ENCODE measurements at places on chromosomes 4 and X.

DNA sequence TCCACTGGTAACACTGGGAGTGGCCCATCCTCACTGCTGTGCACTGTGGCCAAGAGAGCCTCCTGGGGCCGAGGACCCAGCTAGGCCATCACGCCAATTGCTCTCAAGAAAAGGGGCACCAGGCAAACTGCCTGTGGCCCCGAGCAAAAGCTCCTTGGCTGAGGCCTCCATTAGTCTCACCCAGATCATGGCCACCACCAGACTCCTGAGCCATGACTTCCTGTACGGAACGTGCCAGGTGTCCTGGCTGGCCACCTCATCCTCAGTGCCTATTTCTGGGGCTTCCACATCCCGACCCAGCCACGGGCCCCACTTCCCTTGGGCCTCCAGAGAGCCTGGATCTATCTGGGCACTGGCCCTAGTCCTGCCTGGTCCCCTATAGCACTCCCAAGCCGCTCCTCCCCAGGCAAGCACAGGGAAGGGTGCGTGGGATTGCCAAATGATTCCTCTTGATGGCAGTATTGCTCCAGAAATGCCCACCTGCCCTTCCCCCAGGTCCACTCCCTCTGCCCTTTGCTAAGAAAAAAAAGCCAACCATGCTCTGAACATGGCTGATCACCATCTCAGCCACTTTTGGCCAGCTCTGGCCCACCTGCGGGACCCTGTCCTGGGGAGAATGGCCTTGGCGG is 212.6 kb upstream of the AGTR2 start:
- DNase-seq: no peak

DNA sequence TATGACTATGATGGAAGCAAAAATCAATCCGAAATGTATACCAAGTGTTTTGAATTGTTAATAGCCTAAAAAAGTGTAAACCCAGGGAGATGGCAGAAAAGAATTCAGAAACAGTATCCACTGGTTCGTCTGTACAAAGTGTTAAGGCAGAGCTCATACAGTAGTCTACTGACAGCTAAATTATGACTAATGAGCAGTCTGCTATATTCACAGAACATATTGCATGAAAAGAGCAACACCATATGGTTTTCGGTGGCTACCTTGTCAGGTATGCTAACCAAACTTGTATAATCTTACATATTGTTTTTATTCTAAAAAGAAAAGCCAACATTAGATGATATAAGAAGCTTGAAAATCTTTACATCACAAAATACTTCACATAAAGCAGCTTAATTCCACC is 18.5 kb downstream of the EPHA5 start:
- DNase-seq: no peak

DNA sequence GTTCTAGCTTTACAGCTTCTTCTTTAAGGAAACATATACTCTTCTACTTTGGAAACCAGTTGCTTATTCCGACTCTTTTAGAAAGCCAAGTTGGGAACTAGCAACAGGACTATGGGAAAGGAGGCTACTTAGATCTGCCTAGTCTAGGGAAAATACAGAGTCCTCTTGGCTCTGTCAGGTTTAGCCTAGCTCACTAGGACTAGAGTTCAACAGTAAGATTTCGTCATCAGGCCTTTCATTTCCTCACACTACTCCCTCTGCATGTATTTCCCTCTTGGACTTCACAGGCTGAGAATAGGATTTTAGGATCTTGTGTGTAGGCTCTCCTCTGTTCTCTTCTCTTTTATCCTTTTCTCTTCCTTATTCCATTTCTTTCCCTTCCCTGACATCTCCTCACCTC is 409.8 kb downstream of the AR start:
- no peak for DNase-seq

DNA sequence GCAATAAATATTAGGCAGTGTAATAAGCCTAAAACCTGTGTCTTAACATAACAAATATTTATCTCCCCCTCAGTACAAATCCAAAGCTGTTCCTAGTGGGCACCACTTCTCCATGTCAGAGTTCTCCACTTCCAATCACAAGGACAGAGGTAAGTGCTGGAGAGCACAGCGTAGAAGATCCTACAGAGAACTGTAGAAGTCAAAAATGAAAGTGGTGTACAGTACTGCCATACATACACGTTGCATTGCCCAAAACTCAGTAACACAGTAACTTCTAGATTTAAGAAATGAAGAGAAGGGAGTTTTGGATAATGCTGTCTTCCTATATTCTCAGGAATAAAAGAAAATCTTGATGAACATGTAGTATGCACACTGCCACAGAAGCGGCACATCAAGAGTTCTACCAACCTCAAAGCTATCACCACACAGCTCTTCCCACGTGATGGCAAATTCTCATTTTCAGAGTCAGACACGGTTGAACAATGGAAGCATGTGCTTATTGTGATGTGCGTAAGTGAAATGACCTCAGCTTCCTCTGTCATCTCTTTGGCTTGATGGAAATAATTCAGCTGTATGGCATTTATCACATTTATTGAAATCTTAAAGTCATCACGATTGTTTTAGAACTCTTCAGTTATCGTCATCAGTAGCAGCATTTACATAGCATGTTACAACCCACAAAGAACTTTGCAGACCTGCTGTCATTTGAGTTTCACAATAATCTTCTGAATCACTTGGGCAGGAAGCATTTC is 27.1 kb upstream of the SPANXN4 start:
- no peak for DNase-seq

All from CD4-positive, alpha-beta memory T cell (primary cell).